ENCODE measurements at places on chromosomes 12 and 14. TPM values are rescaled to one million over a fixed set of nuclear protein-coding genes. Genes with fewer than 3 reads are reported as not detected.

The PRH2 gene
- not detected for total RNA-seq

The RAB21 gene
- total RNA-seq, result 49.5 TPM

The C12orf54 gene
- not detected for total RNA-seq

The RTN1 gene
- 88.2 TPM for total RNA-seq

The ACVRL1 gene
- total RNA-seq, result 47.7 TPM

The FSCB gene
- 0.11 TPM for total RNA-seq

The NINJ2 gene
- 0.93 TPM for total RNA-seq

The CD69 gene
- total RNA-seq, result 9.8 TPM

The C12orf75 gene
- 18.7 TPM for total RNA-seq

The NR1H4 gene
- total RNA-seq, result 0.66 TPM

The RTL1 gene
- 0.49 TPM for total RNA-seq

The BCL11B gene
- total RNA-seq, result 4.4 TPM

The CAPZA3 gene
- total RNA-seq, result not detected

The SYNDIG1L gene
- total RNA-seq, result 0.60 TPM

All from camera-type eye (tissue), 1 donor.